ENCODE measurements at places on chromosomes 5 and 9. TPM values are rescaled to one million over a fixed set of nuclear protein-coding genes. Genes with fewer than 3 reads are reported as not detected.

- DNase-seq, result no peak
These were observed 14.8 kb downstream of the ODF2 start for GRCh38 chr9:128470560-128470959.

GRCh38 chr5:157463621-157464518 is 3.9 kb downstream of the NIPAL4 start:
- DNase-seq, result no peak

GRCh38 chr9:93659044-93659836 is 82.9 kb downstream of the PHF2 start:
- no peak for DNase-seq

DNA sequence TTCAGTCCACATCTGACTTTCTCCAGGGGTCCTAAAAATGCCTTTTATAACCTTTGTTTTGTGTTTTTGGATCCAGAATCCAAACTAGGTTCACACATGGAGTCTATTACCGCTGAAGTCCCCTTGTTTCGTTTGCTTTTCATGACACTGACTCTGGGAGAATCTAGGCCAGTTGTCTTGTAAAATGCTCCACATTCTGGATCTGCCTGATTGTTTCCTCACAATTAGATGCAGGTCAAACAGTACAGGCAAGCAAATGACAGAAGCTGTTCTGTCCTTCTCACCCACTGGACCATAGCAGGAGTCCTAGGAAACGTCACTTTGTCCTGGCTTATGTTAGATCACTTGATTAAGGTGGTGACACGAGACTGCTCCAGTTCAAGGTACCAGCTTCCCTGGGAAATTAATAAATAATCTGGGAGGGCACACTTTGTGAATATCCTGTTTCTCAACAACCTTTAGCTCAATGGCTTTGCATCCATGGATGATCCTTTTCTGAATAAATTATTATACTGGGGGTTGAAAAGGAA is 34.1 kb downstream of the FABP6 start:
- no peak for DNase-seq

DNA sequence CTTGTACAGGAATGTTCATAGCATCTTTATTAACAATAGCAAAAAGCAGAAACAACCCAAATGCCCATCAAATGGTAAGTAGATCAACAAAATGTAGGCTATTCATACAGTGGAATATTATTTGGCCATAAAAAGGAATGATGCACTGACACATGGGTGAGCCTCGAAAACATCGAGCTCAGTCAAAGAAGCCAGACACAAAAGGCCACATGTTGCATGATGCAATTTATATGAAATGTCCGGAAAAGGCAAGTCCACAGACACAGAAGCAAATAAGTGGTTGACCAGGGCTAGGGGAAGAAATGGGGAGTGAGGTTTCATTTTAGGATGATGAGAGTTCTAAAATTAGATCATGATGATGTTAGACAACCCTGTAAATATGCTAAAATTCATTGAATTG is 16.5 kb upstream of the SLC2A8 start:
- DNase-seq, result no peak

DNA sequence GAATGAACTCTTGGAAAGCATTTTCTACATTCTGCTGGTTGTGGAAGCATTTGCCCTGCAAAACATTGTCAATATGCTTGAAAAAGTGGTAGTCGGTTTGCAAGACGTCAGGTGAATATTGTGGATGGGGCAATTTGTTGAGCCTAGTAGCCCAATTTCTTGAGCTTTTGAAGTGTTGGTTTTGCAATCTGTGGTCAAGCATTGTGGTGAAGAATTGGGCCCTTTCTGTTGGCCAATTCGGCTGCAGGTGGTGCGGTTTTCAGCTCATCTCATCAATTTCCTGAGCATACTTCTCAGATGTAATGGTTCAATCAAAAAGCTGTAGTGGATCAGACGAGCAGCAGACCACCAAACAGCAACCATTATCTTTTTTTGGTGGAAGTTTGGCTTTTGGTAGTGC is 426.8 kb upstream of the CDH9 start:
- DNase-seq, result no peak

DNA sequence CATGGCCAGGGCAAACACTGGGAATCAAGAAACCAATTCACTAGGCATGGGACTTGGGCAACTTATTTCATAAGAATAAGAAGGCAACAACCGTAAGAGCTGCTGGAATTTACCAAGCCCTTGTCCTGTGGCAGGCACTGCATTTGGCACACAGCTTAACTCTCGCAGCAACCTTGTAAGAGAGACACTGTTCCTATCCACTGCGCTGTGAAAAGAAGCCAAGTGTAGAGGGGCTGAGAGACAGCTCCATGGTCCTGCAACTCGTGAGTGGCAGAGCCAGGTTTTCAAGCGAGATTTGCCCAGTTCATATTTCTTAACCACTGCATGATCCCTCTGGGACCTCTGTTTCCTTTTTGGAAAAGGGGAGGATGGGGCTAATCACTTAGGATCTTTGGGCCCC is 129.3 kb upstream of the STC2 start:
- no peak for DNase-seq

DNA sequence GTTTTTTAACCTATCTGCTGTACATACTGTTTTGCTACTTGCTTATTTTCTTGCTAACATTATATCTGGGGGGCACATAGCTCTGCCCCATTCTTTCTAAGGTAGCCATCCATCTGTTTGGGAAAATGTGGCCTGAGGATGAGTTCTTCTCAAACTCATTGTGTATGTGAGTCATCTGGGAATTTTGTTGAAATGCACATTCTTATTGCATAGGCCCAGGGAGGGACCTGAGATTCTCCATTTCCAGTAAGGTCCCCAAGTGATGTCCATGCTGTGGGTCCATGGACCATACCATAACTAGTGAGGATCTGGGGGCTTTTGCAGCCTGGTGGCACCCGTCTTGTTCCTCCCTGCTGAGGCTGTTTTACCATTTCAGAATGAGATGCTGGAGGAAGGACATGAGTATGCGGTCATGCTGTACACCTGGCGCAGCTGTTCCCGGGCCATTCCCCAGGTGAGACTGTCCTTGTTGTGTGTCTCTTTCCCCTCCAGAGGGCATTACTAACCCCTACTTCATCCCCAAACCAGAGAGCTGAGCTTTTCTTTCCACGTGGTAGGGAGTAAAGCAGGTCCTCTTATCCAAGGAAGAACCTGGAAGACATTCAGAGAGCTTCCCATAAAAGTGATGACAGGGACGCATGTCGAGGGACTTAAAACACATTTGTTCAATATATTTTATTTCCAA is 28.6 kb downstream of the CYFIP2 start:
- DNase-seq, result no peak

GRCh38 chr5:63400079-63400478 is 562.2 kb downstream of the HTR1A start:
- no peak for DNase-seq

GRCh38 chr9:83656032-83656680 is 33.2 kb downstream of the IDNK start:
- DNase-seq, result no peak

- no peak for DNase-seq
These were observed 6.6 kb downstream of the GALNT10 start for GRCh38 chr5:154196955-154197652.

GRCh38 chr5:177260961-177261360 is 42.6 kb downstream of the RAB24 start:
- DNase-seq, result no peak

- DNase-seq, result no peak
These were observed 25.9 kb upstream of the UNC5A start for GRCh38 chr5:176784218-176785165.

GRCh38 chr5:97623441-97623840 is 440.4 kb upstream of the RIOK2 start:
- DNase-seq, result no peak

DNA sequence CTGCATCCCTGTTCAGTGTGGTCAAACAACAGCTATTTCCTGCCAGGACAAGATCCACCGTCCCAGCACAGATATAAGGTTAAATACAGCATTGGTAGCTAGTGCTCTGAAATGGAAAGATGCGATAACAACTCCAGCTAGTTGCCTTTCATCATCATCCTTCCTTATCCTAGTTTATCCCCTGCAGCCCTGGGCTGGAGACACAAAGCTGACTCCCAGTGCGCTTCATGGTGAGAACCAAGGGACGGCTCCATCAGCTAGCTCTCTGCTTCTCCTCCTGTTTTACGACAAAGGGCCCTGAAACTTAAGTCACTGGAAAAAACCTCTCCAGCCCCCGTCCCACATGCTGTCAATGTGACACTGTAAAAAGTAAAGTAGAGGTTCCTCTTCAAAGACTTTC is 37.9 kb downstream of the CDC14B start:
- DNase-seq, result no peak

DNA sequence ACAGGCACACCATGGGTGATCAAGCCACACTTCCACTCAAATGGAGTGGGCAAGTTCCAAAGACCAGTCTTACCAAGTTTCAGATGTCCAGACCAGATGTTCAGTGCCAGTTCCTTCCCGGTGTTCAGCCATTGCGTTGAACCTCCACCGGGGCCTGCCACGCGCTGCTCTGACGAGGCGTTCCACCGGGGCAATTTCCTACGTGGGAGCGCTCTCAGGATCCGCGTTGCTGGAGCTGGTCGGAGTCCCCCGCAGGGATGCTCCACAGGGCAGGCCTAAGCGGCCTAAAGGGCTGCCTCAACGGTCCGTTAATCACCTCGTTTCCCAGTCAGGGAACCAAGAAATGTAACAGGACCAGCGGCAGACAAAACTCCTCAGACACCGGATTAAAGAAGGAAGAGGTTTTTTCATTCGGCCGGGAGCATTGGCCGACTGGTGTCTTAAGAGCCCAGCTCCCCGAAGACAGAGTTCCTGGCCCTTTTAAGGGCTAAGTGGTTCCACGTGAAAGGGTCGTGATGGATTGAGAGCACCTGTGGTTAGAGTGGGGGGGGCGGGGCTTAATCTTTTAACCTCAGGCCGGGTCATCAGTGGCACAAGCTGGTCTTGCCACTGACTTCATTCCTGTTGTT is 35.7 kb upstream of the PPP1R26 start:
- no peak for DNase-seq

DNA sequence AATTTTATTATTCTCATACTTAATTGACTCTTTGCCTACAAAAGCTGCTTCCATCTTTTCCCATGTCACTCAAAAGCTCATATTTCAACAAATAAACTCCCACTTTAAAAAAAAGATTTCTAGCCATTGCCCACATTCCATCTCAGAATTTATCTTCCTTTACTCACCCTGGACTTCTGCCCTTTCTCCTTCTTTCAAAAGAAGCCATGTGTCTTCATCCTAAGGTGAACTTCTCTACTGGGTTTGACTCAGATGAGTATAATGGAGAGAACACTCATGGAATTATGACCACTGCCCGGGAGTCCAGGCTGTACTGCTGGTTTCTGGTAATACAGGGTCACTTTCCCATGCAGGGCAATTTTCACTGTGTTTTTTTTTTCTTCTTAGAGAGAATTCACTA is 548.5 kb upstream of the ZNF462 start:
- no peak for DNase-seq

GRCh38 chr5:172424111-172424490 is 30.2 kb downstream of the SH3PXD2B start:
- DNase-seq, result no peak

DNA sequence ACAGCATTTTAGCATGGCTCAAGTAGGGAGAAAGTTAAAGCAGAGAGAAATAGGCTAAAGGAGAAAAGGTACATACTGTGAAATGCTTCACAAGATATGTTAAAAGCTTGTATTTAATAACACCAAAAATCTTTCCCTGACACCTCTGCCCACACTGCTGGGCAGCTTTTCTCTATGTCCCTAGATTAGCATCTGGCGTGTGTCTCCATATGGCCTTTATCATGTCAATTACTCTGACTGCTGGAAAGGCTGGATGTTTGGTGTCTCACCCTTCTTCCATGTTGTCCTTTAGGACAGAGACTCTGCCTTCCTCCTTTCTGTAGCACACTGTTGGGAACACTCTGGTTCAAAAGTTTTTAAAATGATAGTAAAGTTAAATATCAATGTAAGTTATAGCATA is 122.5 kb downstream of the OXCT1 start:
- no peak for DNase-seq

GRCh38 chr9:83291196-83291595 is 228.3 kb upstream of the RASEF start:
- DNase-seq, result no peak

DNA sequence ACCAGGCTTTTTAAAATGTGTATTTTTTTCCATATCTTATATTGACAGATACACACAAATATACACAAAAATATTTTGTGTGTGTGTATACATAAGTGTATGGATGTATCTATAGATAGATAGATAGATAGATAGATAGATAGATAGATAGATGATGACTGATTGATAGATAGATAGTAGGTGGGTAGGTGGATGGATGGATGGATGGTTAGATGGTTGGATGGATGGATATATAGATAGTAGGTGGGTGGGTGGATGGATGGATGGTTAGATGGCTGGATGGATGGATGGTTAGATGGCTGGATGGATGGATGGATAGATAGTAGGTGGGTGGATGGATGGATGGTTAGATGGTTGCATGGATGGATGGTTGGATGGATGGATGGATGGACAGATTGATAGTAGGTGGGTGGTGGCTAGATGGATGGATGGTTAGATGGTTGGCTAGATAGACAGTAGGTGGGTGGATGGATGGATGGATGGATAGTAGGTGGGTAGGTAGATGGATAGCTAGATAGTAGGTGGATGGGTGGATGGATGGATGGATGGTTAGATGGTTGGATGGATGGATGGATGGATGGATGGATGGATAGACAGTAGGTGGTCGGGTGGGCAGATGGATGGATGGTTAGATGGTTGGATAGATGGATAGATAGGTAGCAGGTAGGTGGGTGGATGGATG is 156.2 kb downstream of the NR3C1 start:
- no peak for DNase-seq

DNA sequence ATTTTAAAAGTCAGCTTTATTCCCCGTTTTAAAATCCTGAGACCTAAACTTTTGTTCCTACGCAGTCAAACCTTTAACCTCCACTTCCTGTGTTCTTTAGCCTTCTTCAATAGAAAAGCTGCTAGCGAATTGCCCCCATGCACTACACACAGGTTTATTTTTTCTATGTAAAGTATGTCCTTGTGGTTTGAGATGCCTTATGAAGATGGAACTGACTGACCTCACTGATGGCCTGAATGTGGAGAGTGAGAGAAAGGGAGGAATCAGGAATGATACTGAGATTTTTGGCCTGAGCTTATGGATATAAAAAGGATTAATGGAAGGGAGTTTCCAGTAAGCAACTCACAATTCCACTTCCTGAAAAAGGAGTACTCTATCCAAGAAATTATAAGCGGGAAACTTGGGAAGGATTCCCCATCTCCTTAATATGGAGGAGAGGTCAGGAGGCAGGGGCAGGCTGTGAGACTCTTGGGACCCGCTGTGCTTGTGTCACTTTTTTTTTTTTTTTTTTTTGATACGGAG is 89.5 kb downstream of the UGCG start:
- DNase-seq, result no peak

GRCh38 chr5:5967373-5967772 is 411.0 kb downstream of the MED10 start:
- no peak for DNase-seq

ANKRD34B gene
- 0.30 TPM for polyA plus RNA-seq

SMIM33 gene
- polyA plus RNA-seq, result not detected

SLCO6A1 gene
- not detected for polyA plus RNA-seq

LARP1 gene
- polyA plus RNA-seq, result 145 TPM

GABRG2 gene
- 0.03 TPM for polyA plus RNA-seq

ATOSB gene
- 12.9 TPM for polyA plus RNA-seq

ARHGEF39 gene
- 10.0 TPM for polyA plus RNA-seq

SLC22A5 gene
- 50.9 TPM for polyA plus RNA-seq

FOXD4L4 gene
- polyA plus RNA-seq, result not detected

PFN3 gene
- 3.2 TPM for polyA plus RNA-seq

ANKRD18B gene
- 1.2 TPM for polyA plus RNA-seq

FNIP1 gene
- polyA plus RNA-seq, result 13.8 TPM
